ENCODE measurements at places on chromosomes 2 and 18.

DNA sequence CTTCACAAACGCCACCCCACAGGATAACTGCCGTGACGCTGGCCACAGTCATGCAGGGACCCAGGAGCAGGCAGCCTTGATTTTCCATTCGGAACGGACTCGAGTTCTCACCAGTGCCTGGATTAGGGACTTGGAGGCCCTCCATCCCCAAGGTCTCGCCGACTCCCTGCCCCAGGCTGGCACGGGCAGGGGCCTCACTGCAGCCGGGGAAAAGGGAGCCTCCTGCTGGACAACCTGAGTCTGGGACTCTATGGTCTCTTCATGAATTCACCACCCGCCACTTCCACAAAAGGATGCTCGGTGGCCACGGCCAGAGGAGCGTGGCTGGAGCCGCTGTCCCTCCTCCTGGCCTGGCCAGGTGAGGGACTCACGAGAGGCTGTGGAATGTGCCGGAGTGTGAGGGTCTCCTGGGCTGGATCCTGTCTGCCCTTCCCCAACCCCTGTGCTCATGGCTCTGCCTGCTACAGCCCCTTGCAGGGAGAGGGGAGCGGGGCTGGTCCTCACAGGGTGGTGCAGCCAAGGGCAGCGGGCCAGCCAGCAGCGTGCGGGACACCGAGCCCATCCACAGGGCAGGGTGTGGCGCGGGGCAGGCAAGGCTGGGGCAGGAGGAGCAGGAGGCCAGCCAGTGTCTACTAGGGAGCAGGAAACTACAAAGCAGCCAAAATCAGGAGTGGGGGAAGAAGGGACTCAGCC, 42.3 kb downstream of the AQP12A start:
- peak; percentile 18 for DNase-seq

DNA sequence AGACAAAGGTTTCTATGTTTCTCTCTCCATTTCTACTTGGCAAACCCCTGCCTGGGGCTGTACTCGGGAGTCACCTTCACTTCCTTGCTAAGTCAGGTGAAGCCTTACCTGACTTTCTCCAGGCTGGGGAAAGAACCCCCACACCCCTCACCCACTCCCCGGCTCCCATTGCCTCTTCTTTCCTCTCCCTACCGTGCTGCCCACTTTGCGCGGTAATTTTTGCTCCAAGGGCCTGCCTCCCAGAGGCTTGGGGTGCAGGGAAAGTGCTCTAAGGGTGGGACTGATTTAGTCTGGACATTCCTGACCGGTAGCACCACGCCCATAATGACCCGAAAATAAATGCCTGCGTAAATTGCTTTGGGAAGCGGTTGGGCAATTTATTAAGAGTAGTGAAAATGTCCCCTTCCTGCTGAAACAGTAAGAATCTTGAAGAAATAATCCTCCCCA, 49.1 kb upstream of the ATP6V1B1 start:
- DNase-seq, result no peak

DNA sequence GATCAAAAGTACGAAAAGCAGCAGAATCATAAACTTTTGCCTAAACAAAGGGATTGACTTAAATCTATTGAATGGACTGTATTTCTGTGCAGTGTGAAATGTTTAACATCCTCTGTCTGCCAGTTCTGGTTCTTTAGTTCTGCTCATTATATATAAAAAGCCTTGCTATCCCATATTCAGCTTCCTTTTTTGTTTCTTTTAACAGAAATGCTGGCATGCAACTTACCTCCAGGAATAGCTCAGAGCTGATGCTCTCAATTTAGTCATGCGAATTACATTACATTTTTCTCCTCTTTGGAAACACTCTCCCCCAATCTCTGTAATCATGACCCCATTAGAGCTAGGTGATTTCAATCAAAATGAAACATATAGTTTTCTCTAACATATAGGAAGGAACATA, 73.6 kb downstream of the SPHKAP start:
- DNase-seq, result no peak

DNA sequence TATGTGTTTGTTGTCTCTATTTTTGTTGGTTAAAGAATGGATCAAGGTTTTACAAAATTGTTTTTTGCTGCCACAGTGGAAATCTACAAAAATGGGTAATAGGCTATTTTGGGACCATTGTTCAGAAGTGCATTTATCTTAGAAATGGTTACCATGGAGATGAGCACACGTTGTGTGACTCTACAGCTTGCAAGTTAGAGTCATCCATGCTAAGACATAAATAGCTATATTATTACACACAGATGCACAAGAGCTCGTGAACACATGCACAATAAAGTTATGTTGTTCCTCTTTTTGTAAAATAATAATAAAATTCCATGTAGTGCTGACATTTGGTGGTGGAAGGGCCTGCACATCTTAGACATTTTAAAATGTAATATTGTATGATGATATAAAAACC, 15.5 kb upstream of the DUSP19 start:
- DNase-seq, result no peak

- DNase-seq, result no peak
These were observed 52.1 kb downstream of the SLC38A11 start for GRCh38 chr2:164903204-164903603.
